Skin of body (tissue), 3 donors: ENCODE measurements at places on chromosomes 6 and 20. TPM values are rescaled to one million over a fixed set of nuclear protein-coding genes. Genes with fewer than 3 reads are reported as not detected.

GRCh38 chr6:62217866-62218265, 68.2 kb downstream of the KHDRBS2 start:
- no peak for DNase-seq

Gene TRIM10
- 2.2 TPM for total RNA-seq

- peak; percentile 22 for DNase-seq
Observed at GRCh38 chr6:163814494-163815364, 400.2 kb downstream of the QKI start.

DNA sequence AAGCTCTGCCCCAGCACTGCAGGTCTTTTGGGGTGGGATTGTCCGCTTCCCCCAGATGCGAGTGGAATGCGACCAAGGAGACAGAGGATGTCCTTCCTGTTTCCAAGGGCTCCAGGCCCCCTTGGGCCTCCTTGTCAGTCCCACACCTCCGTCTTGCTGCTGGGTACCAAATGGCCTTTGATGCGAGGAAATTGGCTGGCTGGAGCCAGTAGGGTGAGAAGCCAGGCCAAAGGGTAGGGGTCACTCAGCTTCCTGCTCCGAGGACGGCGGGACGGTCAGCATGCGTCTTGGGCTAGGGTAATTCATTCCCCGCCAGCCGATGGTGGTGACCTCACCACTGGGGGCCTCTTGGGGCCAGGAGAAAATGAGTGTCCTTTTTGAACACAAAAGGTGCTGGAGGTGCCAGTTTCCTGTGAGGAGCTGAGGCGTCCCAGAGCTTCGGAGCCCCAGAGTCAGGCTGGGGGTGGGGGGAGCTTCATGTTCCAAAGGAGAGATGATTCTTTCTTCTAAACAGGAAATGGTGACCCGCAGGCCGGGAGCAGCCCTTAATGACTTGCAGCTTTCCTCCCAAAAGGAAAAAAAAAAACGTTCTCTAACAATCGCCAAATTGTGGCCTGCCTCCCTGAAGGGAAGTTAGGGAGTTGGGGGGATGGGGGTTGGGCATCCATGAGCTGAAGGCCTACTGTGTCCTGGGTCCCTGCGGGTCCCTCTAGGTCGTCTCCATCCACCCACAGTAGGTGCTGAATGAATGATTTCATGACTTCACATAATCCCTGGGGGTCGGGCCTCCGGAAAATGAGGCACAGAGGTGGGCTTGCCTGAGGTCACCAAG, 6.7 kb downstream of the SNAI1 start:
- DNase-seq: peak; percentile 79

DNA sequence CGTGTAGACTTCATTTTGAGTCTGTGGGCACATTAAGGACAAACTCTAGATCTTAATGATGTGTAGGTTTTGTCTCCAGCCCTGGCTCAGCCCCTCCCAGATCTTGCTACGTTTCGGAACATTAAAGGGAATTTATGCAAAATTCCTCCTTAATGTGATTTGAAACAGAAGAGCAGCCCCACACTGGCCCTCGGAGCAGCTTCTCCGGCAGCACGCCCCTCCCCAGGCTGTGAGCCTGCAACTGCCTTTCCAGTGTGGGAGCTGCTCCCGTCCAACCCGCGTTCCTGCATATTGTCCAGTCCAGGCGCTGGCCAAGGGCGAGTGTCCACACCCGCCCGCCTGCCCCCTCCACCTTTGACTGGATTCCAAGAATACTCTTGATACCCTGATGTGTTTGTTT, 257.2 kb downstream of the TAF4 start:
- DNase-seq: no peak

- no peak for DNase-seq
Observed at GRCh38 chr6:107418118-107418517, 41.2 kb downstream of the PDSS2 start.

- DNase-seq: no peak
Observed at GRCh38 chr20:33103556-33103955, 24.1 kb downstream of the BPIFB4 start.

DNA sequence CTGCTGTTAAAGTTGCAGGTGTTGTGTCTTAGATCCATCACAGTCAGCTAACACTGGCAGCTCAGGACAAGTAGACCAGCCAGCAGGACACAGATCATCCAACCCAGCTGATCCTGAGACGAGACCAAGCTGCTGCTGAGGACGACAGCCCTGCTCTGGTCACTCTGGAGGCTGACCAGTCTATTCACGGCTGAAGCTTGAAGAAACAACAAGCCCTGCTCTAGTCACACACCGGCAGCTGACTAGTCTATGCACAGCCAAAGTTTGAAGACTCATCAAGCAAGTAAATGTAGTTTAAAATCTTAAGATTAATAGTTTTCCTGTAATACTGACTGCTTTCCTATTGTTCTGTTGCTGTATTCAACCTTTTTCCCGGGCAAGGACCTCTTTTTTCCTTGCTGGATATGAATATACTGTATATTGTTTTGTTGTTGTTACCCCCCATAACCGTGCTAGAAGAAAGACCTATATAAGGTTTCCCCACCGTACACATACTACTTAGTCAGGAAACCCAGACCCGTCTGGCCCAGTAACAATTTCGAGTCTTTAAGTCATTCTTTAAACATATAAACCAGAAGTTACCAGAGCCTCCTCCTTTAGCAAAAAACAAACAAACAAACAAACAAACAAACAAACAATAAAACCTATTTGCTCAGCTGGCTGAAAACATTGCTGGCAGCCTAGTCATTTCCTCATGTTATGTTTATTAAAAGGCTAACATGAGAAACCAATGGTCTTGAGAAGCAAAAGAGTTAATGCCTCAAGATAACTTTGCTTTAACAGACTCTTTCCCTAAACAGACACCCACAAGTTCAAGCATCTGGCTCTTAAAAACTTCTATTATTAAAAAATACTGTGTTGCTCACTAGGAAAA, 16.7 kb upstream of the GSTA3 start:
- DNase-seq: no peak

- no peak for DNase-seq
Observed at GRCh38 chr6:84358581-84358980, 131.1 kb upstream of the CEP162 start.

DNA sequence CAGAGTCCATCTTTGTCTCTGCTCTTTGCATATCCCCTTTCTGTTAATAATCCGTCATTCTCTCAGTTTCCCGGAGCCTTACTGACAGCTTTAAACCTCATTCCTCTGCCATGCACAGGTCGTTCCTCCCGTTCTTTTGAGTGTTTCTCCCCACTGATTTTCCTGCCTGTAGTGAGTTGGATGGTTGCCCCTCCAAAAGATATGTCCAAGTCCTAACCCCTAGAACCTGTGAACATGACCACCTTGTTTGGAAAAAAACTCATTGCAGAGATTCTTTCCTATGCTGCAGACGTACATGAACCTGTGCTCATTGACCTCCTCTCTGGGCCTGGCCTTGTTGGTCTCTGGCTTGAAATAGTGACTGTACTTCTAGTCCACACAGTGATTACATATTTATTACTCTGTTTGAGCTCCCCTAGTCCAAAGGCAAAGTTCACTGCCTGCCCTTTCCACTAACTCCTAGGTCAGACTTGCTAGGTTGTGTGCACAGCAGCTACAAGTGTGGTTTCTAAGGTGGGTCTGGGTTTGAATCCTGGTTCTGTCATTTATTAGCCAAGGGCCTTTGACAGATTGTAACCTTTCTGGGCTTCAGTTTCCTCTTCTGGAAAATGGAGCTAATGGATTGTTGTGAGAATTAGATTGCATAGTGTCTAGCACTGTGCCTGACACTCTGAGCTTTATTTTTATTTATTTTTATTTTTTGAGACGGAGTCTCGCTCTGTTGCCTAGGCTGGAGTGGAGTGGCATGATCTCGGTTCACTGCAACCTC, 29.3 kb downstream of the PPARD start:
- DNase-seq: no peak

GRCh38 chr6:114419175-114419574, 76.4 kb upstream of the HS3ST5 start:
- DNase-seq: no peak
